Uterus (tissue), 4 donors: ENCODE measurements at places on chromosomes 7 and 10. TPM values are rescaled to one million over a fixed set of nuclear protein-coding genes. Genes with fewer than 3 reads are reported as not detected.

SLC39A12 gene
- not detected for total RNA-seq

DNA sequence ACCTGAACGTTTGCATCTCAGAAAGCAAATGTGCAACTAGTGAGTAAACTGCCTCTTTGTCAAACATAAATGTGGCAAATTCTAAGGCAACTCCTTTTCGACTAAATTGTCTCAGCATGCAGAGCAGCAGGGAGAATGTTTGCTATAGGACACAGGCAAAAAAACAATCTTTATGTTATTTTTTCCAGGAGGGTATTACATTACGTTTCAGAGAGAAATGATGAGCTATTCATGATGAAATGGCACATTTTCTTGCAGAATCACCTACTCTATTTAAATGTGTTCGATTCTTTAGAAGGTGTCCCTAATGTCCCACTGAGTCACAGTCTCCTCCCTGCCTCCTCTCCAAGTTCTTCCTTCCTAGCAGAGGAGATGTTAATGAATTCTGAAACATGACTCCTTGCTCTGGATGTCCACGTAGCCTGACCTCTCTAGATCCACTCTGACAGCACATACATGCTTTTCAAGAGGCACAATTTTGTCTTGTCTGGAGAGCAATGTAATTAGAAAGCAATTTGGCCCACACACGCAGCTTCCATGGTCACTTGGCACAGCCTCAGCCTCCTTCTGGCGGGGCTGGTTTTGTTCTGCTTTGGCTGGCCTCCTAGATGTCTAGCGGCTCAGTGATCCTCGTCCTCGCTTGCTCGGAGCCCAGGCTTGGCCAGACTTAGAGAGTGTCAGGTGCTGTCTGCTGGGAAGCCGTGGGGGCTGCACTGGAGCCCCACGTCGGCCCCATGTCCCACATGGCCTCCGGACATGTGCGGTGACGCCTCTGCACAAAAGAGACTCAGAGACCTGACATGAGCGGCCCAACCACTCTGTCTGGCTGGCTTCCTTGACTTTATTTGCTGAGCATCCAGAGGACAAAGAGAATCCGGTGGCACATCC is 125.7 kb upstream of the ZNF438 start:
- no peak overlapping the region for H3K4me3 ChIP-seq
- H3K4me1 ChIP-seq: no peaks in the 10 kb centered on the region
- H3K27me3 ChIP-seq: no peaks in the 10 kb centered on the region

GRCh38 chr7:116135306-116135705 is 75.0 kb upstream of the TES start:
- H3K4me3 ChIP-seq: no peak overlapping the region
- H3K27me3 ChIP-seq: no peaks in the 10 kb centered on the region
- no peak for DNase-seq
- H3K27ac ChIP-seq: no peak overlapping the region
- no peaks in the 10 kb centered on the region for H3K36me3 ChIP-seq
- no peaks in the 10 kb centered on the region for H3K4me1 ChIP-seq

- no peak overlapping the region for H3K4me3 ChIP-seq
- H3K27ac ChIP-seq: no peak overlapping the region
- H3K36me3 ChIP-seq: no peaks in the 10 kb centered on the region
- DNase-seq: no peak
Measured at GRCh38 chr10:387909-388660, 252.8 kb downstream of the ZMYND11 start.

DNA sequence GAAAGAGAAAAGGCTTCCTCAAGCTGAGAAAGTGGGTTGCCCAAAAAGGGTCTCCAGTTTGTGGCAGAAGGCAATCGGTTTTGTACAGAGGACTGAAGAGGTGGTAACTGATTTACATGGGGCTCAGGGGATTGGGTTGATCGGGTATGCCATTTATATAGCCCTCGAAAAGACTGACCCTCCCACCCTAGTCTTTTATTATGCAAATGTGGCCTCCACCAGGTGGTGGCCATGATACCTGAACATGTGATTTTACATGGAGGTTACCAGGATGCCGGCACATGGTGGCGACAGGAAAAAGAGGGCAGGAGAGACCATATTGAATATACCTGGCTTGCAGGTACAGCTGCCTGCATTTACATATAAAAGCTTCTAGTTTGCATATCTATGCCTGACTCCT is 36.7 kb downstream of the ATE1 start:
- no peak overlapping the region for H3K4me3 ChIP-seq
- no peaks in the 10 kb centered on the region for H3K36me3 ChIP-seq

GRCh38 chr7:157273208-157274093 is 63.4 kb upstream of the DNAJB6 start:
- peaks cover 5% of the 10 kb centered on the region for H3K4me1 ChIP-seq
- no peaks in the 10 kb centered on the region for H3K36me3 ChIP-seq
- peak overlapping the region; percentile 77 for H3K27ac ChIP-seq
- peak; percentile 65 for DNase-seq

GRCh38 chr7:99314504-99314903 is 11.2 kb upstream of the ARPC1A start:
- DNase-seq: no peak
- H3K4me1 ChIP-seq: no peaks in the 10 kb centered on the region
- H3K27ac ChIP-seq: no peak overlapping the region
- no peaks in the 10 kb centered on the region for H3K36me3 ChIP-seq
- no peaks in the 10 kb centered on the region for H3K27me3 ChIP-seq
- H3K4me3 ChIP-seq: no peak overlapping the region

DNA sequence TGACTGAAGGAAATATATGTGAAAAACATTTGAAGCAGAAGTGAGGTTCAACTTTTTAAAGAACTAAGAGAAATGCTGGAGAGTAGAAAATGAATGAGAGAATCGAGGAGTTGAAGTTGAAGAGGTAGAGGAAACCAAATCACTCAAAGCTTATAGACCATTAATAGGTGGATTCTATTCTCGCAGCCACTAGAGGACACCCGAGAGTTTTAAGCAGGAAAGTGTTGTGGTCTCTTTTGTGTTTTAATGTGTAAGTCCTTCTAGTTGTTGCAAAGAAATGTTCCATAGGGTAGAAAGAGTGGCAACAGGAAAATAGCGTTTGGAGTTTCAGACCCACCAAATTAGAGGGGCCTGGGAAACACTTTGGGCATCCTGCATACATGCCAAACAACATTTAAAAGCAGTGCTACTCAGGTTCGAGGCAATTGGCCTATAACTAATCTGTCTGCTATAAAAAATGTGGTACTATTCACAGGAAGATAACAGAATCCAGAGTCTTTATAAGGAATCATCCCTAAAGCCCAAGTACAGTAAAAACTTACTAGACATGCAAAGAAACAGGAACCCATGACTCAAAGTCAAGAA is 75.3 kb upstream of the TAS2R16 start:
- no peak overlapping the region for H3K4me3 ChIP-seq
- no peaks in the 10 kb centered on the region for H3K27me3 ChIP-seq
- DNase-seq: no peak
- H3K4me1 ChIP-seq: no peaks in the 10 kb centered on the region
- H3K36me3 ChIP-seq: no peaks in the 10 kb centered on the region

- no peak overlapping the region for H3K27ac ChIP-seq
- no peaks in the 10 kb centered on the region for H3K36me3 ChIP-seq
- DNase-seq: no peak
- H3K4me1 ChIP-seq: no peaks in the 10 kb centered on the region
Measured at GRCh38 chr7:152967958-152968357, 208.4 kb downstream of the ACTR3B start.

- H3K36me3 ChIP-seq: no peaks in the 10 kb centered on the region
- DNase-seq: no peak
- no peak overlapping the region for H3K4me3 ChIP-seq
- H3K27ac ChIP-seq: no peak overlapping the region
- H3K27me3 ChIP-seq: no peaks in the 10 kb centered on the region
Measured at GRCh38 chr7:49821181-49821580, 47.7 kb downstream of the VWC2 start.

- H3K4me1 ChIP-seq: peaks cover 11% of the 10 kb centered on the region
- DNase-seq: peak; percentile 41
- H3K27me3 ChIP-seq: no peaks in the 10 kb centered on the region
- H3K4me3 ChIP-seq: peak overlapping the region; percentile 86
- no peaks in the 10 kb centered on the region for H3K36me3 ChIP-seq
Measured at GRCh38 chr7:4683043-4683883, 1.2 kb downstream of the FOXK1 start.

UTF1 gene
- total RNA-seq: not detected

GRCh38 chr7:112238852-112239610 is 32.5 kb downstream of the ZNF277 start:
- no peak for DNase-seq
- no peaks in the 10 kb centered on the region for H3K27me3 ChIP-seq
- no peak overlapping the region for H3K27ac ChIP-seq
- no peaks in the 10 kb centered on the region for H3K36me3 ChIP-seq

- no peak overlapping the region for H3K27ac ChIP-seq
- H3K36me3 ChIP-seq: no peaks in the 10 kb centered on the region
- no peak for DNase-seq
Measured at GRCh38 chr10:25114036-25114411, 60.8 kb upstream of the GPR158 start.

DNA sequence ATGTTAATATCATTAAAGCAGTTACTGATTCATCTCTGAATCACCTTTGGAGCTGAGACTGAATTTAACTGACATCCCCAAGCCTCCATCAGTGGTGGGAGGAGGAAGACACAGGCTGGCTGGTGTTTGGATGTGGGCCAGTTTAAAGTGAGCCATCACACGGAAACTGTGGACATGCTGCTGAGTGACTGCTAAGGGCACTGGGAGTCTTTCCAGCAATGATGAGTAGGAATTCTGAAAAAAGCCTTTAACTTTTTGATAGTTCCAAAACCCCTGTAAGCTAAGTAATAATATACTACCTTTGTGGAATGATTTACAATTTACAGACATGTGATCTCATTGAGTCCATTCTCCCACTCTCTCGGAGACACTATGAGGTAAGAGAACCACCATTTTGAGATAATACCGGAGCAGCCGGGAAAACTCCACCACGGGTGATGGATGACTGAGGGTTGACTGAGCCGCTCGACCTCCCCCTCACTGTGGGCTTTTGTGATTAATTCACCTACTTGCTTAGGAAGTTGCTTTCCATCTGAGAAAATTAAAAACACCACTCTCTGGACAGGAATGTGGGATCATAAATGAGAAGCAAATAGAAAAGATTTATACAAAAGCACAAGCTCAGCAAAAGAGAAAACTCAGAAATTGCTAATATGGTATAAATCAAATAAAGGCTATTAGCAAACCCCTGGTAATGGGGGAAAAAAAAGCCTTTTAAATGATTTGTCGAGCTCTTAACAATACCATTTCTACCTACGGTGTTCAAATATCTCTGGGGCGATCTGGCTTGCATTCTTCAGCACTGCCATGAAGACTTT is 194.8 kb downstream of the FANK1 start:
- no peak overlapping the region for H3K27ac ChIP-seq
- H3K4me1 ChIP-seq: no peaks in the 10 kb centered on the region
- peak; percentile 62 for DNase-seq
- H3K4me3 ChIP-seq: no peak overlapping the region

DNA sequence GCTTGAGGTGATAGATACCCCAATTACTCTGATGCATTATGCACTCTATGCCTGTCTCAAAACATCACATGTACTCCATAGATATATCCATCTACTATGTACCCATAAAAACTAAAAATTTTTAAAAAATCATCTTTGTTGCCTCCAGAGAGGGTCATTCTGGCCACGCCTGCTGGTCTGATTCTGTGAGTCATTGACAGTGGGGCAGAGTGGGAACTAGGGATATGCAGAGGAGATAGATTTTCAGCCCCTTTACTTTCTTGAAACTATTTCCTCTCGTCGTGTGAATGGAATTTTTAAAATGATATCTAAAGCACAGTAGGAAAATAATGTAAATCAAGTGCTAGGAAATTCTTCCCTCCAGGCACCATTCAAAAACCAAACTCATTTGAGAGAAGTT is 715.0 kb upstream of the NRP1 start:
- no peaks in the 10 kb centered on the region for H3K27me3 ChIP-seq
- H3K4me1 ChIP-seq: no peaks in the 10 kb centered on the region
- H3K4me3 ChIP-seq: no peak overlapping the region
- DNase-seq: no peak

ADAP1 gene
- 17.4 TPM for total RNA-seq

GALNT17 gene
- total RNA-seq: 4.4 TPM

- H3K27ac ChIP-seq: no peak overlapping the region
- no peaks in the 10 kb centered on the region for H3K27me3 ChIP-seq
- no peaks in the 10 kb centered on the region for H3K36me3 ChIP-seq
- no peaks in the 10 kb centered on the region for H3K4me1 ChIP-seq
Measured at GRCh38 chr10:106175760-106176377, 988.6 kb downstream of the SORCS1 start.

- peaks cover 18% of the 10 kb centered on the region for H3K4me1 ChIP-seq
- no peak for DNase-seq
- H3K27me3 ChIP-seq: peaks cover 4% of the 10 kb centered on the region
- no peaks in the 10 kb centered on the region for H3K36me3 ChIP-seq
- no peak overlapping the region for H3K4me3 ChIP-seq
Measured at GRCh38 chr7:157689269-157690057, 352.7 kb downstream of the DNAJB6 start.

GRCh38 chr7:99326408-99326782 is 697 bp downstream of the ARPC1A start:
- no peak for DNase-seq
- peaks cover 6% of the 10 kb centered on the region for H3K4me1 ChIP-seq
- H3K27ac ChIP-seq: peak overlapping the region; percentile 75
- peak overlapping the region; percentile 90 for H3K4me3 ChIP-seq
- H3K27me3 ChIP-seq: no peaks in the 10 kb centered on the region
- no peaks in the 10 kb centered on the region for H3K36me3 ChIP-seq
